NCI-H1436 treated with DMSO at 0.1 percent for 48 hours (cell line): ENCODE measurements at places on chromosomes 6 and 20.

- DNase-seq: peak; percentile 35
These were observed 11.9 kb downstream of the SLX4IP start for GRCh38 chr20:10447028-10447427.

DNA sequence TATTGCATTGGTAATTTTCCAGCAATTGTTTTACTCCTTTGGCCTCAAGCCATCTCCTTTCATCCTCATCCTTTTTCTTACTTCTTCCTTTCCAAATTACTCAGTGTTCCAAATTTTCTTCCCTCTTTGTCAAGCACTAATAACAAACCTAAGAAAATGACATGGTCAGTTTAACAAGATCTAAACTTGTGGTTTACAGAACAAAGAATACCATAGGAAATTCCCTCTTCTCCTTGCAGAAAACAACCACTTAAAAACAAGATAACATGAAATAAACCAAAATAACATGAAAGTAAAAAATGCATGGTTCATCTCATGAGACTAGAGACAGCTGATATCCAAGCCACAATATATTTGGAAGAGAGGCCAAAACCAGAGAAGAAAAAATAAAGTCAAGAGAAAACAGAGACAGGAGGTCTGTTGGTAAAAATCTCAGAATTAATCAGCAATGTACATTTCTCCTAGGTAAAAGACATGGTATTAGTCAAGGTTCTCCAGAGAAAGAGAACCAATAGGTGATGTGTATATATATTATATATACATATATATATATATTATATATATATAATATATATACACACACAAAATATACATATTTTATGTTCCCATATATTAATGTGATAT, 51.0 kb upstream of the SENP6 start:
- DNase-seq: no peak

- no peak for DNase-seq
These were observed 131.2 kb upstream of the CDH4 start for GRCh38 chr20:61120595-61121515.

DNA sequence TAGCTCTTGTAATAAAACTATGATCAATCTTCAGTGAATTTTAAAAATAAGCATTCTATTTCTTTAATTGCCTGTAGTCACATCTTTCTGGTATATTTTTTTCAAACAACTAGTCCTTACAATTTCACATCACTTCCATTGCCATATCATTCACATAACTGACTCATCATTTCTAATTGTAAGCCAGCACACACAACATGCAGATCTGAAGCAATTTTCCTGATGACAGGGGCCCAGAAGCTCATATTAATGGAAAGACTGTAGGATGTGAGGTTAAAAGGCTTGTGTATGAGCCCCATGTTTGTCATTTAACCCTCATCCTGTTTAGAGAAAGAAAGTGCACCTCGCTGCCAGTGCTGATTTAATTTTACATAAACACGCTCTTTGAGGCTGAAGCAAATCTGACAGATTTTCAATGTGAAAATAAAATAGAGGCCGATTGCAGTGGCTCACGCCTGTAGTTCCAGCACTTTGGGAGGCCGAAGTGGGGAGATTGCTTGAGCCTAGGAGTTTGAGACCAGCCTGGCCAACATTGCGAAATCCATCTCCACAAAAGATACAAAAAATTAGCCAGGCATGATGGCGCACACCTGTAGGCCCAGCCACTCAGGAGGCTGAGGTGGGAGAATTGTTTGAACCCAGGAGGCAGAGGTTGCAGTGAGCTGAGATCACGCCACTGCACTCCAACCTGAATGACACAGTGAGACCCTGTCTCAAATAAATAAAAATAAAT, 40.1 kb upstream of the LTV1 start:
- no peak for DNase-seq

- DNase-seq: no peak
These were observed 1.8 kb downstream of the NKX2-2 start for GRCh38 chr20:21511850-21512633.

DNA sequence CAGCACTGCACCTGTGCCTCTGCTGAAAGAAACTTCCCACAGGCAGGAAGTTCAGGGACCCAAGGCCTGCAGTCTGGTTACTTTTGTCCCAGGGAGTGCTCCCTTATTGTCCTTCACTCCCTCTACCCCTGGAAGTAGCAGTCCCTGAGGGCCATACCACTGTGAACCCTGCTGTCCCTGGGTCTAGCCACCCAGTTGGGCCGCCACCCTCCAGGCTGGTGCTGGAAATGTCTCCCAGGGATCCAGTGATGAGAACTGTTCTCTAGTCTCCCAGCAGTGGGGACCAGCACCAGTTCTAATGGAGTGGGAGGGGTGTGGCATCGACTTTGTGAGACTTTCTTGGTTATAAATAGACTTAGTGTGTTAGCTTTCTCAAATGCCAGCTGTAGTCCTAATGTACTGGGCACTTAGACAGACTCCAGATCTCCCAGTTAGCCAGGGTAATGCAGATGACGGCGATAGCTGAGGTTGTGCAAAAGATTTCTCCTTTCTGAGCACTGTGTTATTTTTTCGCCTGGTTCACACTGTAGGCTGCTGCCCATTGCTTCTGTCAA, 462.5 kb downstream of the CDH26 start:
- no peak for DNase-seq

DNA sequence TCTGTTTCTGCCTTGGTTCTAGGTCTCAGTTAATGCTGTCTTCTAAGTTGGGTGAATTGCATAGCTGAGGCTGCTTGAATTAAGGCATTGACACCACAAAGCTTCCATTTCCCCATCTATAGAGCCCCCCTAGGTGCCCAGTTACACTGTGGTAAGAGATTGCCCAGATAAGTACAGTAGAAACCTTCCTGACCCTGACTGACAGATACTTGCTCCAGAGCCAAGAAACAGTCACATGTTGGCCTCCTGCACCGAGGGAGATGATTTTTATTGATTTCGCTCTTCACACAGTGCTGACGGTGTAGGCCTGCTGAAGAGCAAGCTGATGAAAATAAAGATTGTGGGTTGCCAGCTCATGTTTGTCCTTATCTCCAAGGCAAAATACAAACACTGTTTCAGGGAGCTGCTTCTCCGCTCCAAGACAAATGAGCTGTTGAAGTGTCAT, 67.9 kb downstream of the TRMT11 start:
- no peak for DNase-seq

- no peak for DNase-seq
These were observed 21.2 kb upstream of the BTN1A1 start for GRCh38 chr6:26478985-26479278.

DNA sequence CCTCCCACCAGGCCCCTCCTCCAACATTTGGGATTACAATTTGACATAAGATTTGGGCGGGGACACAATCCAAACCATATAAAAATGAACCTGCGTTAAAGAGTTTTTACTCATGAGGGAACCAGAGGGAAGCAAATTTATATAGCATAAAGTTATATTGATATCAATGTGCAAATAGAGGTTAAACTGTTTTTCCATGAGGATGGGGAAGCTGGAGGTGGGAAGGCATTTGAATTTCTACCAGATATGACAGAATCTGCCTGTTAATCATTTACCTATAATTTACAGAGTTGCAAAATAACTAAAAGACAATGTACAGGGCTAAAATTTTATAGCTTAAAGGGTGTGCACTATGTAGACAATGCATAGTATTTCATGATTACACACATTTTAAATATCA, 322.0 kb upstream of the FKBP1C start:
- no peak for DNase-seq

GRCh38 chr20:64067733-64068307, 4.8 kb downstream of the TCEA2 start:
- no peak for DNase-seq

DNA sequence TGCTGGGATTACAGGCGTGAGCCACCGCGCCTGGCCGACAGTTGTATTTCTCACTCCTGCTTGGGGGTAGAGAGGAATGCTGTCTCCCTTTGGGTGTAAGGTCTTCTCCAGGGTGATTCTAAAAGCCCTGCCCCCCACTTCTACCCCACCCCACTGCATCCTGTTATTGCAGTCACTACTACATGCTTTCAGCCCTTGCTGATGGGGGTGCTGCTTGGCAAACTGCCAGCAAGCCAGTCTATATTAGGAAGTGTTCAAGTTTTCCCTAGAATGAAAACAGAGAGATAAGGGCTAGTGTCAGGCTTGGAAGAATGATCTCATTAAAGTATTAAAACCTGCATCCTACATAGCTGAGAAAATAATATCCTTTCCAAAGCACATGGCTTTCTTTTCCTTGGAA, 31.3 kb downstream of the TTI1 start:
- no peak for DNase-seq

DNA sequence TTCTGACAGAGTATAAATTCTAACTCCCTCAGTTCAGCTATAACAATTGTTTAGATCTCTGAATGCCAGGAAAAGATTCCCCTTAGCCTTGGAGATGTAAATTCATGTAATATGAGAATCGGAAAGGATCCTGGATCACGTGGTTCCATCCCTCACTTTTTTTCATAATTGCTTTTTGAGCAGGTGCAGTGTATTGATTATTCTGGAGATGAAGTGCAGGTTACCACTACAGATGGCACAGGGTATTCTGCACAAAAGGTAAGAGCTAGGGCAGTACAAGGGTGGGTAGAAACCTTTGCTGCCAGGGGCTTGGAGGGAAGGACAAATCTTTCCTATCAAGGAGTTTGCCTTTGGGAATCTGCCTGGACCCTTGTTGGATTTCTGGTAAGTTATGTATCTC, 52.7 kb downstream of the KDM1B start:
- DNase-seq: peak; percentile 60

- no peak for DNase-seq
These were observed 89.0 kb downstream of the CD40 start for GRCh38 chr20:46206992-46207549.

- DNase-seq: no peak
These were observed 37.0 kb downstream of the SYTL3 start for GRCh38 chr6:158686791-158687381.

GRCh38 chr20:54044156-54044555, 26.2 kb downstream of the BCAS1 start:
- no peak for DNase-seq

GRCh38 chr6:154792761-154793160, 59.5 kb downstream of the SCAF8 start:
- no peak for DNase-seq

- DNase-seq: no peak
These were observed 150.8 kb upstream of the PMEPA1 start for GRCh38 chr20:57860576-57860975.

- no peak for DNase-seq
These were observed 23.6 kb upstream of the PBOV1 start for GRCh38 chr6:138241934-138242333.

DNA sequence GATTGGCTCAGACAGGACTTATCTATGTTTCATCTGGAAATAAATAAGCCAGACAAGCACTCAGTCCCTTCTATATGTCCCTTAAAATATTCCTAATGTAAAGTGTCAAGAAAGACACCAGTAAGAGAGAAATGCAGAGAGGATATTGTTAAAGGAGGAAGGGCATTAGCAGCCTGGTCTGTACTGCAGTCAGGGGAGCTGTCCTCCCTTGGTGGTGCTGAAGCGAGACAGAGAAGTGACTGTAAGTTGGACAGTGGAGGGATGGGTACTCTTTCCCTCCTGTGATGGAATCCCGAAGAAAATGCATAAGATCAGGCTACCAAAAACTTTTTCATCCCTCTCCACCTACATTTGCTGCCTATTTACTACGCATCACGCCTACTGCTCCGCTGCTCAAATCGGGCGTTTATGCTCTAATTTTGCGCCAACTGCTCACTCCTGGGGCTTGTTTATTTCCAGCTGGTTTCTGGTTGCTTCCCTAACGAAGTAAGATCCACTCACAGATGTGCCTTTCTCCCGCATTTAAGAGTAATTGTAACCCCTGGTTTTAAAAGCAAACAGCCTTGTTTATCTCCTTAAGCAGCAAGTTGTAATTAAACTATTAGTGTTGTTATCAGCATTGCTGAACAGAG, 35.2 kb downstream of the PHACTR1 start:
- DNase-seq: no peak

- no peak for DNase-seq
These were observed 59.0 kb upstream of the QKI start for GRCh38 chr6:163355426-163355991.

DNA sequence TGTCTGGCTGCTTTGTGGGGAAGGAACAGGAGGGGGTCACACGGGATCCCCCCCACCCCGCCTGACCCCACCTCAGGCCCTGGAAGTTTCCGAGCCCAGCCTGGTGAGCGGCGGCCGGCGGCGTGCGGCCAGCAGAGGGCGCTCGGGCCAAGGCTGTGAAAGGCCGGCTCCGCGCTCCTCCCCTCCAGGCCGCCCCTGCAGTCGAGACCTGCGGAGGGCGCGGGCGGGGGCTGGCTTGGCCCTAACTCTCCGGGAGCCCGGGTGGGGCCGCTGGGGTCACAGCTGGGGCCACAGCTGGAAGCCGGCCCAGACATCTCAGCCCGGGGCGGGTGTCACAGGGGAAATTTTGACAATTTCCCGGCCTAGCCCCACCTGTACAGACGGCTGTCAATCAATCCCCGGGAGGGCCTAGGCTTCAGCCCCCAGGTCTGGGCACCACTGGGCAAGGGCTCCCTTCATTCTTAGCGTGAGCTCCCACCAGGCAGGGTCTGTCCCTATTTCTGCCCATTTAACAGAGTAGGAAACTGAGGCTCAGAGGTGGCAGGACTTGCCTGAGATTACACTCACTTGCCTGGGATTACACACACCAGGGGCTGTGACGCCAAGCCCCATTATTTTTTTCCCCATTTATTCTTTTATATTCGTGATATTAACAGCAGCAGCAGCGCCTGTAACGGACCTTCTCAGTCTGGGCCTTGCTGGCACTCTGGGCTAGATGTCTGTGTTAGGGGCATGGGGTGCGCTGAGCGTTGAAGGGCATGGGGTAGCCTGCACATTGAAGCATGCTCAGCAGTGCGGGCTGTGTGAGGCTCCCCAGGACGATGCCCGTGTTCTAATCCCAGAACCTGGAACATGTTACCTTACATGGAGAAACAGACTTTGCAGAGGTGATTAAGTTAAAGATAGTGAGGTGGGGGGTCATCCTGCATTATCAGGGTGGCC, 23.0 kb downstream of the ZBP1 start:
- no peak for DNase-seq

DNA sequence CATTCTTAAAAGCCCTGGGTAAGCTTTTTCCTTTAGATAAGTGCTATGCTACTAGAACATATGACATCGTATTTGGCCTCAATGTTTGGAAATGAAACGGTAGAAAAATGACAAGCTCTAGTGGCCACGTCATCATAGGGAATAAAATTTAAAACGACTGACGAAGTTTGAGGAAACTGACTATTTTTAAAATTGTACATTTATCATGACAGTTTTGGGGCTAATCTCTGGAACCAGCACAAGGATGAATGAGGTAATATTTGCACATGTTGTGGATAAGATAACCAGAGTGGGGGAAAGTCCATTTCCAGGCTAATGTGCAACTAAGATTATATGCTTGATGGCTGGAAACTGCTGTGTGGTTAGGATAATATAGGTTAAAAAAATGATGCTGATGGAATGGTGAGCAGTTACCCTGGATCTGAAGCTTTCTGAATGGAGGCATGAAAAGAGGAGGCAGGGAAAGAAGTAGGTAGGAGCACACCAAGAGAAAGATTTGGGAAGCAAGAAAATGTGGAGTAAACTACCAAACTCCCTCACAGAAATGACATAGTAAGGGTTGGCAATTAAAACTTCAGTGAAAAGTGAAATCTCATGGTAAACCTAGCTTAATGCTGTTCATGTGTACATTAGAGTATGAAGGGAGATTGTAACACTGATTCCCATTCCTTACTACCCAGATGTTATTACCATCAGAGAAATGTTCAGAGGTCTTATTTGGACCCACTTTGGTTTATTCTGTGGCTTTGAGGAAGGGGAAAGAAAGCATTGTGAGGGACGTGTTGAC, 42.7 kb upstream of the CEP162 start:
- no peak for DNase-seq

GRCh38 chr20:33450867-33451266, 7.3 kb upstream of the SNTA1 start:
- no peak for DNase-seq
